D721Med (cell line): ENCODE measurements at places on chromosomes 12 and 14.

GRCh38 chr14:70706177-70706576 is 64.5 kb downstream of the TTC9 start:
- no peak for DNase-seq

DNA sequence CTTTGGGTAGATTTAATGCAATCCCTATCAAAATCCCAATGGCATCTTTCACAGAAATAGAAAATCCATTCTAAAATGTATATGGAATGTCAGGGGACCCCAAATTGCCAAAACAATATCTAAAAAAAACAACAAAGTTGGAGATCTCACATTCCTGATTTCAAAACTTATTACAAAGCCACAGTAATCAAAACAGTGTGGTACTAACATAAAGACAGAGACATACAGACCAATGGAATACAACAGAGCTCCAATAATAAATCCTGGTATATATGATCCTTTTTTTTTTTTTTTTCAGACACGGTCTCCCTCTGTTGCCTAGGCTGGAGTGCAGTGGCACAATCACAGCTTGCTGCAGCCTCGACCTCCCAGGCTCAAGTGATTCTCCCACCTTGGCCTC is 4.7 kb downstream of the TMBIM4 start:
- DNase-seq: no peak

- DNase-seq: no peak
Measured at GRCh38 chr12:40216516-40217288, 8.1 kb upstream of the LRRK2 start.

GRCh38 chr14:35556548-35556947 is 22.6 kb downstream of the INSM2 start:
- DNase-seq: no peak

- no peak for DNase-seq
Measured at GRCh38 chr12:109877504-109878246, 2.7 kb downstream of the GLTP start.

DNA sequence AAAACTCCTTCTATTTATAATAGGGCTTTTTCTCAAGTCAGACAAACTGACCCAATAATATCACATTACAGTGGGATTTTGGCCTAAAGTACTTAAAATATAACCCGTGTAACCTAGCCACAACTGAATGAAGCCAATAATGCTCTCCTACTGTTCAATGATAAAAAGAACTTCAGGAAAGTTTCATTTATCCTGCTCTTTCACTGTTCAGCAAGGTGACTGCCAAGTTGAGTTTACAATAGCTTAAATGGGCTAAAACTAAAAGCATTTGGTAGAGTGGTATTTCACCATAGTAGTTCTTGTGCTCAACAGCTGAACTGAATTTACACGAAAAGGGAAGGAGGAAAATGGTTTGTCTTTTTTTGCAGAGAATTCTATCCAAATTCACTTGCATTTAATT is 49.8 kb downstream of the CNTN1 start:
- DNase-seq: no peak

DNA sequence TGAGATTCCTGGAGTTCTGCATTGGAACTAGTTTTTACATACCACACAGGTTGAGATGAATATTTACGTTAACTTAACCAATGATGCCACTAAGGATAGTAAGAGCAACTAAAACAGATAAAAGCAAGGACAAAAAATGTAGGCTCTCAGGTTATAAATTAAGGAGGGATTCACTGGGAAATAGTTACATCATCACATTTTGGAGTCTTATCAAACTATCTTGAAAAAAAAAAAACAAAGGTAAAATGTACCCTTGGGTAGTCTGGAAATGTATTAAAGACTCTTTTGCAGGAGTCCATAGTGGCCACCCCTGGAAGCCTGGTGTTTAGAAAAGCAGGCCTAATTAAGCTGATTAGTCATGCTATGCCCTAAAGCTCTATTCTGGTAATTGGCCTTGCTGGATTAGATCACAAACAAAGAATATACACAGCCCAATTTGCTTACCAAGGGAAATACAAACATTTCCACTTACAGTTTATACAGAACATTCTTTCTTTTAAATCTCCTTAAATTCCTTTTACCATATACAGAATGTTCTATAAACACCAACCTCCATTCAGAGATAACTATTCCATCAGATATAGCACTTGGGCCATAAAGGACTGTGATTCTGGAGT is 39.3 kb downstream of the SLC25A47 start:
- DNase-seq: no peak

DNA sequence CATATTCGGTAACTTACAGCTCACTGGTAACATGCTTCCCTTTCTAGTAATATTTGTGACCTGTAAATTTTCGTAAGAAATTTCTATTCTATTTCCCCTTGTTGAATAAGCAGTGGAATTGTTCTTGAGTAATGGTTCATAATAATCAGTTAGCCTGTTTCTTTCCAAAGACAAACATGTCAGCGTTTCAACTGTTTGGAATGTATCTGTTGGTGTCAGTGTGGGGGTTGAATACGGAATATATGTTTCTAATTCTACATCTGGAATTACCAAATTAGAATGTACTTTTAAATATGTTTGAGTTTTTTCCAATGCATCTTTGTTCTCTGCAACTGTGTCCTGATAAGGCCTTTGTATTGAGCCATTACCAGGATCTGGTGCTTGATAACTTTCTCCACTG is 2.0 kb downstream of the BBS10 start:
- DNase-seq: no peak

GRCh38 chr14:91232052-91232451 is 12.5 kb downstream of the GPR68 start:
- DNase-seq: no peak

- DNase-seq: no peak
Measured at GRCh38 chr12:116266168-116266601, 11.3 kb downstream of the MED13L start.

DNA sequence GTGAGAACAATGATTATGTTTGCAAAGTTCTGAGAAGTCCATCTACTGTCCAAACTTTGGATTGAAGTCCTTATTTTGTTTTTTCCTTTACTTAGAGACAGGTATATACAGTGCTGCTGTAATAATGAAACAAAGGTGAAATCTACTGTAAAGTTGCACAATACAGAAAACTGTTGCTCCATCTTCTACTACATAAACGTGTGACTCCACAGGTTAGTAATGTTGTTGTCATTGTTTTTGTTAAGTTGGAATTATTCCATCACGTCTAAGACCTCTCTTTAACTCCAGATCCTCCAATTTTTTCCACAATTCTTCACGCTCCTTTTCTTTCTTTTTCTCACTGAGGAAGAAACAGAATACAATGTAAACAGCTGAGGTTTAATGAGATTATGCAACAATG is 57.0 kb upstream of the GPHB5 start:
- no peak for DNase-seq

DNA sequence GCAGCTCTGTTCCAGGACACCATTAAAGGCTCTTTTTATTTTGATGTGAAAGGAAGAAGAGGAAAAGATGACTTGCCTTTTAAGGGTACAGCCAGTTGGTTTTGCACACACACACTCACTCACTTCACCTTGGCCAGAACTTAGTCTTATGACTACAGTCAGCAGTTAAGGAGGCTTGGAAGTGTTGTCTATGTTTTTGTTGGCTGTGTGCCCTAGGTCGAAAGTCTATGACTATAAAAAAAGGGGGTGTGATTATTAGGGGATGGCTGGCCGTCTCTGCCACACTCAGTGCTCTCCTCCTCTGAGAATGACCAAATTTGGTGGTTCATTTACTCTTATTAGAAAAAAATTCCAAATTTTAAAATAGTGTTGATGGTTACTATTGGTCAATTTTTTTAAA is 139.5 kb upstream of the OTX2 start:
- no peak for DNase-seq

DNA sequence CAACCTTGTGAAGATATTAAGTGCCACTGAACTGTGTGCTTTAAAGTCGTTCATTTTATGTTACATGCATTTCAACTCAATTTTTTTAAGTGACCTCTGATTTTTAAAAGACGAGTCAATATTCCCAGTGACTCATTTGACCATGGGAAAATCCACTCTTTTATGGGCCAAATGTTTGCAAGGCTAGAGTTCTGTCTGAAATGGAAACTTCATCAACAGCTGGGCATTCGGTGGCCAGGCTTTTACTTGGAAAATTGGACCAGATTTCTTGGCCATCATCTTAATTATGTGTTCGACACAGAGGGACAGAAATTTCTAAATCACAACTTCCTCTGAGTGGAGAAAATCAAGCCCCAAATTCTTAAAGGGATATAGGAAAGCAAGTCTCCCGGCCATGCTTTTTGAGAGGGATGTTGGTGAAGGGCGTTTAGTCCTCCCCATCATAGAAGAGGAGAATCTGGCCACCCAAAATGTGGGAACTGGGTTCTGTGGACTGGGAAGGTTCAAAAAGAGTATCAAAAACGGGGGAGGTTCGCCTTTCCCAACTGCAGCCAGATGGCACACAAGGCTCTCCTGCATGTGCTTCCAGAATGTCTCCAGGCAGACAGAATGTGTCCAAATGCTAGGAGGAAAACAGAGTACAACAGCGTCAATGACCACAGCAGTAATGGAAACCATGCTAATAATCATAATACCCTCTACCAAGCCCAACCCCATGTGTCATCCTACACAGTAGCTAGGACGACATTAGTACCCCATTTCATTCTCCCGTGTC is 40.9 kb upstream of the FZD10 start:
- DNase-seq: no peak

DNA sequence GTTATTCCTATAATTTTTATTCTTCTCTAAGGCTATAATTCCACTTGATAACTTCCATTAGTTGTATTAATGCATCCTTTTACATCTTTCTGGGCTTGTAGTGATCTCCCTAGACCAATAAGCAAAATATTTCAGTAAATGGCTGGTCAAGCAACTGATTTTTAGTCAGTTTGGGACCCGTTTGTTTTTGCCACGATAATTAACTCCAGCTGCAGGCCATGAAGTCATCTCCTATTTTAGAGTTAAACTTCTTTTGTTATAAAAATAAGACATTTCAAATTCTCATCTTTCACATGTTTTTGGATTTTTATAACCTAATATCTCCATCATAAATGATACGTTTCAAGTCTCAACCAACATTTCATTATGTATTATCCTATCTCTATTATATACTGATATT is 49.4 kb downstream of the MAGOHB start:
- DNase-seq: no peak

GRCh38 chr12:94649349-94650142 is 811 bp downstream of the TMCC3 start:
- DNase-seq: no peak

DNA sequence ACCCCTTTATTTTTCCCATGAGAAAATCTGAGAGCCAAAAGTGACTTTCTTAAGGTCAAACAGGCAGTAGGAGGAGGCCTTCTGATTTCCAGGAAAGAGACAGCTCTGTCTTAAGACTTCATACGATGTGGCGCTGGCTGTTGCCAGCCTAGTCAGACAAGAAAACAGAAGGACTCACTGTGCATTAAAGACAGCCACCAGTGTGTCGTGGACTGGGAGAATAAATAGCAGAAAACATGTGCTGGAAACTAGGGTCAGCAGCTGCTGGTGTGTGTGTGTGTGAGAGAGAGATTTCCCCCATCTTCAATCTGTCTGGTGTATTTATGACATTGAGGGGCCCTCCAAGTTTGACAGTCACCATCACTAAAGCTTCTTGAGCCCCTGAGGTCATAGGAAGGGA is 708.6 kb upstream of the TMEM132C start:
- no peak for DNase-seq
